ENCODE measurements at places on chromosomes 13 and 19.

GRCh38 chr19:31492050-31492449 lies 142.8 kb upstream of the TSHZ3 start:
- DNase-seq: no peak

DNA sequence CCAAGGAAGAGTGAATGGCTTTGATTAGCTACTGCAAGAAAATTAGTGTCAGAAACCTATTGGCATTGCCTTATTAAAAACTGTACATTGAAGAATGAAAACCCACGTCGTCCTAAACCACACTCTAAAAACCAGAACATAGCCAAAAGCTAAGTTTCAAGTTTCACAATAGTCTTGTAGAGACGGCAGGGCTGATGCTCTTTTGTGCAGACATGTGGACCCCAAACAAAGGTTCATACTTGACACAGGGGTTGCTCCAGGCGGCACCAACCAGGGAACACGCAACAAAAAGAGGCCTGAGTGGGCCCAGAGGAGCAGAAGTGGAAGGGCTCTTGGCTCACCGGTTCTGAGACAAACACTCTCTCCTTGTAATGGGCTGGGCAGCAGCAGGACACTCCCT lies 28.6 kb upstream of the MIR17HG start:
- DNase-seq: no peak

DNA sequence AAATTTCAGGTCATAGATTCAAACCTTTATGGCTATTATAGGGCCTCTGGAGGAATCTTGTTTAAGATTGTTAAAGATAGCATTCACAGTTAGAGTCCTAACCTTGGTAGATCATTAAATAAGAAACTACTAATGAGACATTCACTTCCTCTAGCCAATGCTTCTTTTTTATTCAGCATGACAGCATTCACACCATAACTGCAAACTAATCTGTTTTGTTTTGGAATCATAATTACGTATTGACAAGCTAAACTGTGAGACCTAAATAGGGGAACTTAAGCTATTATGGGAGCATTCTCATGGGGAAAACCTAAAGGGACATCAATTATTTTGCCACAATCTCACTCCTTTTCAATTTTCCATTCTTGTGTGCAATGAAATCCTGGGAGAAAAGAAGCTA lies 653.8 kb downstream of the PCDH9 start:
- no peak for DNase-seq

- DNase-seq: no peak
Observed at GRCh38 chr13:41460930-41461329, 3.6 kb downstream of the RGCC start.

DNA sequence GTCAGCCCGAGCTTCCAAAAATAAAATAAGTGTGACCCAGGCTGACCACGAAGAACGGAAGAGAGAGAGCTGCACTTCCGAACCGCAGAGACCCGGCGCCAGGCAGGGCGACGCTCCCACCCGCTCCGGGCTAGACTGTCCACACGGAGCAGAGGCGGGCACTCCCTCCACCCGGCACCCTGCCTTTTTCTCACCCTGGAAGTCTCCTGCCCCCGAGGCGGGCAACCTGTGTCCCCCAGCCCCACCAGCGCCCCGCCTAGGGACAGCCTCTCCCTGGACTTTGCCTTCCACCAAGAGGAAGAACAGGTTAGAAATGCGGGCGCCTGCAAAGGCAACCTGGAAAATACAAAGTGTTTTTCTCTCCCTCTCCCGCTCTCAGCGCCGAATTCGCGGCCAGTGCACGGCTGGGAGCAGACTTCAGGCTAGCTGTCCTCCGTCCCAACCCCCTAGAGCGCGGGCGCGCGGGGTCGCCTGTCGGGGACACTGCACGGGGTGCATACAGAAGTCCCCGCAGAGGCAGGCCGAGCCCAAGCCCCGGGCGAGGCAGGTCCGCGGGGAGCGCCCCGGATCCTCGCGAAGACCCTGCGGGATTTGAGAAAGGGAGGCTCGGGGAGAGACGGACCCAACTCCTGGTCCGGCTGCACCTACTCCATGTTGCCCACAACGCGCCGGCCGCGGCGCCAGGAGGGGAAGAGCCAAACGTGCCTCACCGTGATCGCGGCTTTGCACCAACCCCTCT lies 845 bp downstream of the SPRY2 start:
- peak; percentile 45 for DNase-seq

DNA sequence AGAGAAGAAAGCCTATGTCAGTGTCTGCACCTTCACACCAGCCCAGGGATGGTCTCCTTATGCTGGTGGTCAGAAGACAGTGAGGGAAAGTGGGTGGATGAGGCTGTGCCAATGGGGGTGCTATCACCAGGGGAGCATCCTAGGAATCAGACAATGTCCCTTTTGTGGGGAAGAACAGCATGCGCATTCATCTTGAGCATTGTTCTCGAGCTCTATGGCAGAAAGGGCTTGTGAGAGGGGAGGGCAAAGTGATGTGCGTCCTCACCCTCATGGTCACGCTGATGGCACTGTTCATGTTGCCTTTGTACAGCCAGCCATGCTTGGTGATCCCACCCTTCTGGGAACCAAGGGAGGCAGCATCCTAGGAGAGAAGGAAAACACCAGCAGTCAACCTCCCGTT lies 56.1 kb downstream of the DOCK9 start:
- DNase-seq: no peak

- DNase-seq: no peak
Observed at GRCh38 chr13:39897636-39898035, 242.2 kb downstream of the COG6 start.

DNA sequence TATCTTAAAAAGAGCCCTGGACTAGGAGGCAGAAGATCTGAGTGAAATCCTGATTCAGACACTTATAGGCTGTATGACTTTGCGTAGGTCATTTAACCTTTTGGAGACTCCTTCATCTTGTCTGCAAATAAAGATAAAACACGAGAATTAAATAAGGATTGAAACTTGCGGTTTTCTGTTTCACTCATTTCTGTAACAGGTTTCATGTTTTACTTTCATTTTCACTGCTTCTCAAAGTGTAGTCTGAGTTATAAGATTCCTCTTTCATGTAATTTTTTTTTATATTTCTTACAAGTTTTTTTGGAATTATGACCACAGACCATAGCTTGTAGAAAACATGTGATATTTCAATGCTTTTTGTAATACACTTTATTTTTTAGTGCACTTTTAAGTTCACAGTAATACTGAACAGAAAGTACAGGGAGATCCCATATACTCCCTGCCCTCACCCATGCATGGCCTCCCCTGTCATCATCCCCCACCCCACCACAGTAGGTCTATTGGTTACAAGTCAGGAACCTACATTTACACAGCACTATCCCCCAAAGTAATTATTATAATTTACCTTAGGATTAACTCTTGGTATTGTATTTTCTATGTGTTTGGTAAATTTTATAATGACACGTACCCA lies 174.6 kb downstream of the ITGBL1 start:
- peak; percentile 39 for DNase-seq

DNA sequence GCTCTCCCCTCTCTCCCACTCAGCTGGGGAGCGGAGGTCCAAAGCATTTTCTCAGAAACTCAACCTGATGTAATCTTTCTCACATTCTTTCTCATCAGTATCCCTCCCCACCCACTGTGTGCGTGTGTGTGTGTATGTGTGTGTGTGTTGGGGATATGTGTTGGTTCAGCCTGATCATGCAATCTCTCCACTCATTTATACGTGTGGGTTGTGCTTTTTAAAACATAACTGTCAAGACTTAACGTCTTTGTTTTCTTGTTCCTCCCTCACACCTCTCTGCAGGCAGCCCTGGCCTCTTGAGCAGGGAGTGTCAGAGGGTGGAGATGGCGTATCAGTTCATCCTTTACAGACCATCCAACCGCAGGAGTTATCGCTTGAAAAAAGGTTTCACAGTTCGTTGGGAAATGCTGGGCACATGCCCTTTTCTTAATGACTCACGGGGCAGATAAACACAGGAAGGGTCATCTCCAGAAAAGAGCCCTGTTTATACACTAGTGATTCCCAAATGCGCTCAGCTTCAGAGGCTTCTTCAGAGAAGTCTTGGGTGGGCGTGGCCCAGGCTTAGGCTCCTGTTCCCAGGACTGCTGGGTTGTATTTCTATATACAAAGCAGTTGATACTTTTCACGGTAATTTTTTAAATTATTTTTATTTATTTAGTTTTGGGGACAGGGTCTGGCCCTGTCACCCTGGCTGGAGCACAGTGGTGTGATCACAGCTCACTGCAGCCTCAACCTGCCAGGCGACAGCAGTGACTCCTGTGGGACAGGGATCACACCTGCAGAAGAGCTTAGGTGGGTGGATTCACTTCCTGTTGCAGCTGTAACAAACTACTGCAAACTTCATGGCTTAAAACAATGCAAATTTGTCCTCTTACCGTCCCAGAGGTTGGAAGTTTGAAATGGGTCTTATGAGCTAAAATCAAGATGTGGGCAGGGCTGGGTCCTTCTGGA lies 60.3 kb downstream of the CCDC70 start:
- DNase-seq: no peak

DNA sequence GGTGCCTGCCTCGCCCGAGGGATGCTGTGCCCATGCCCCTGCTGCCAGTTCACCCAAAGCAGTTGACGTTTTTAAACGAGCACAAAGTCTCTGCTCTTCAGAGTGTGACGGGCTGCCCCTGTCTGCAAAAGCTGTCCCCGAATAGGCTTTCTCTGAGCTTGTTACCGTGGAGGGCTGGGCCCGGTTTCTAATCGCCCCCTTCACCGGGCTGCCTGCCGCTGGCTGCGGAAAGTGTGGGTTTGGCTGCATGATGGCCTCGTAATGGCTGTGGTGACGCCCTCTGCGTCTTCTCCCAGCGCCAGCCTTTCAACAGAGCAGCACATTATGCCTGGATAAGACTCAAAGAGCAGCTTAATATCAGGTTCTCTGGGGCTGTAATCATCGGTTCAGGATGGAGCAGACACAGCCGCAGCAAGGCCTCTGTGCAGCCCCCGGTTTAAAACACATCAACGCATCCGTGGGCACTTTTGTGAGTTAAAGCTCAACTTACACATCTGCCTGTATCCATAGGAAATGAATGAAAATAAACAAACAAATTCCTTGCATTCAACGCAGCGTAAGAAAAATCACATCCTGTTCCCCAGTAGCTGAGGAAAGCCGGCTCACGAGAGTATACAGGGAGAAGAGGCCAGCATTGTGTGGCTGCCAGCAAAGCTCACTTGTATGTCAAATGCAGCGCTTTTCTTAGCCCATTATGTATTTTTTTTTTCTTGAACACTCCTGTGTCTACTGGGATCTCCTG lies 166.4 kb upstream of the SOX1 start:
- DNase-seq: no peak

- no peak for DNase-seq
Observed at GRCh38 chr13:30338331-30338851, 31.0 kb upstream of the KATNAL1 start.

GRCh38 chr13:36345438-36346221 lies 564 bp downstream of the SPART start:
- peak; percentile 82 for DNase-seq

GRCh38 chr19:28500982-28501630 lies 711.8 kb downstream of the UQCRFS1 start:
- DNase-seq: no peak

- no peak for DNase-seq
Observed at GRCh38 chr13:61275251-61275650, 140.4 kb downstream of the PCDH20 start.

- no peak for DNase-seq
Observed at GRCh38 chr13:76533251-76533650, 353.0 kb downstream of the KCTD12 start.

DNA sequence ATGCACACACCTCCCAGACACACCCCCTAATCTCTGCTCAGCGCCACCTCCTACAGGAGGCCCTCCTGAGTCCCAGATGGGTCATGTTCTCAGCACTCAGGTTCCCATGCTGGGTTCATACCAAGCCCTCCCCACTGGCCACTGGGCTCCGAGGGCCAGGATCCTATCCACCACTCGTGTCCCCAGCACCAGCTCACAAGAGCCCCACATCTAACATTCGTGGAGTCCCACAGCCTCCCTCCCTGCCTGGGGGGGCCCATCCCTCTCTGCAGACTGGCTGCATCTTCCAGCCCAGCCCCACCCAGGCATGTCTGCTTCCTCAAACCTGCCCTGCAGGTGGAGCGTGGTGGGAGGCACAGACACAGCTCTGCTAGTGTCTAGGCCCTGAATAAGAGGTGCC lies 227.4 kb downstream of the TUBA3C start:
- DNase-seq: no peak

GRCh38 chr13:93289842-93290241 lies 63.2 kb downstream of the GPC6 start:
- no peak for DNase-seq

GRCh38 chr19:51114087-51114729 lies 6.0 kb upstream of the CTU1 start:
- DNase-seq: no peak

DNA sequence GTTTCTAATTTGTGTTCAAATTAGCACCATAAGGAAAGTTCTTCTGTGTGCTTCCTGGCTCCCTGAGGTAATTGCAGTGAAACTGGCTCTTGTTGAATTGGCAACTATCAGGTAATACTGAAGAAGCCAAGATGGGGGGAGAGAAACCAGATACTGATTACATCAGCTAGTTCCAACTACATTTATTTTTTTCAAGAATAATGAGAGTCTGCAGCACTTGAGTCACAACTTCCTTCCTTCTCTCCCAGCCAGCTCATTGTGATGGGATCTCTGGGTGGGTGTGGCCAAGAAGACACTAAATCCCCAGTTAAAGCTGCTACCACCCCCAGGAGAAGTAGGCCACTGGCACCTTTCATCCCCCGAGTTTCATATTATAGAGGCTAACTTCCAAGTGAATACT lies 100.7 kb upstream of the RXFP2 start:
- DNase-seq: peak; percentile 79

- peak; percentile 67 for DNase-seq
Observed at GRCh38 chr13:114068656-114069318, 63.6 kb downstream of the RASA3 start.

DNA sequence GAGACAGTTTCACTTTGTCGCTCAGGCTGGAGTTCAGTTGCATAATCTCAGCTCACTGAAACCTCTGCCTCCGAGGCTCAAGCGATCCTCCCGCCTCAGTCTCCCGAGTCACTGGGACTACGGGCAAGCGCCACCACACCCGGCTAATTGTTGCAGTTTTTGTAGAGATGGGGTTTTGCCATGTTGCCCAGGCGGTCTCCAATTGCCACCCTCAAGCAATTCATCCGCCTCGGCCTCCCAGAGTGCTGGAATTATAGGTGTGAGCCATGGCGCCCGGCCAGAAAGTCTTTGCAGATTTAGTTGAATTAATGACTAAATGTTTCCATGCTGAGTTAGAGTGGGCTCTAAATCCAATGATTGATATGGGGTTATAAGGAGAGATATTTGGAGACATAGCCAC lies 4.5 kb upstream of the CADM4 start:
- DNase-seq: no peak

DNA sequence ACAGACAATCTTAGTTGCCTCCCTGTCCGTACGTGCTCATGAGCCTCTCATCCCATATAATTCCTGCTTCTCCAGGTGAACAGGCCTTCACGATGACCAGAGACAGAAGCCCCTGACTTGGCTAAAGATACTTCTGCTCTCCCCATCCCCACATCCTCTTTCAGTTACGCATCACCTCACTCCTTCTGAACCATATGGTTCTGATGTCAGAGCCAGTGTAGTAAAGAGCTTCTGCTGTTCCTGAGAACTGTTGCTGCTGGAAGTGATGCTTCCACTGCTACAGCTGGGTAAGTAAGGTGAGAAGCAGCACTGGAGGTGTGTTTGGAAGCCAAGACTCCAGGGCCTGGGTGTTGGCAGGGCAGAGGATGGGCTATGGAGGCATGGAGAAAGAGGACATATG lies 12.9 kb downstream of the SIGLECL1 start:
- no peak for DNase-seq
